ENCODE measurements at places on chromosomes 13 and 19. TPM values are rescaled to one million over a fixed set of nuclear protein-coding genes. Genes with fewer than 3 reads are reported as not detected.

ZNF528 gene
- 1.3 TPM for polyA plus RNA-seq

KIR2DL1 gene
- polyA plus RNA-seq, result not detected

LHB gene
- polyA plus RNA-seq, result not detected

NLRP9 gene
- polyA plus RNA-seq, result not detected

CGB2 gene
- not detected for polyA plus RNA-seq

DMAC2 gene
- 76.9 TPM for polyA plus RNA-seq

NTN5 gene
- polyA plus RNA-seq, result 0.03 TPM

IRGC gene
- polyA plus RNA-seq, result not detected

IGFL1 gene
- polyA plus RNA-seq, result 2.4 TPM

AP1M2 gene
- 113 TPM for polyA plus RNA-seq

TSSK6 gene
- 0.88 TPM for polyA plus RNA-seq

KLK12 gene
- polyA plus RNA-seq, result not detected

KIR3DL1 gene
- not detected for polyA plus RNA-seq

KIR3DL2 gene
- polyA plus RNA-seq, result not detected

LILRB4 gene
- polyA plus RNA-seq, result not detected

RXFP2 gene
- polyA plus RNA-seq, result not detected

ZNF561 gene
- 37.0 TPM for polyA plus RNA-seq

ZFP82 gene
- 1.8 TPM for polyA plus RNA-seq

ZMYM5 gene
- 5.1 TPM for polyA plus RNA-seq

OR7D2 gene
- not detected for polyA plus RNA-seq

SLC7A1 gene
- 30.9 TPM for polyA plus RNA-seq

KLK1 gene
- 0.63 TPM for polyA plus RNA-seq

GPC6 gene
- 3.4 TPM for polyA plus RNA-seq

ACP7 gene
- 1.3 TPM for polyA plus RNA-seq

MPHOSPH8 gene
- polyA plus RNA-seq, result 10.9 TPM

KLK4 gene
- polyA plus RNA-seq, result not detected

ZNF878 gene
- 0.05 TPM for polyA plus RNA-seq

MPV17L2 gene
- polyA plus RNA-seq, result 38.2 TPM

CEACAM8 gene
- polyA plus RNA-seq, result not detected

NLRP11 gene
- not detected for polyA plus RNA-seq

FFAR2 gene
- not detected for polyA plus RNA-seq

CHERP gene
- 9.3 TPM for polyA plus RNA-seq

ATP13A1 gene
- polyA plus RNA-seq, result 23.2 TPM

FCAR gene
- not detected for polyA plus RNA-seq

ZNF230 gene
- polyA plus RNA-seq, result 1.5 TPM

PINLYP gene
- 3.5 TPM for polyA plus RNA-seq

PGLYRP1 gene
- not detected for polyA plus RNA-seq

COL4A1 gene
- polyA plus RNA-seq, result 28.1 TPM

ZNF576 gene
- 15.9 TPM for polyA plus RNA-seq

ZFP28 gene
- polyA plus RNA-seq, result 1.9 TPM

KL gene
- polyA plus RNA-seq, result not detected

Measured in mammary epithelial cell (primary cell).